Renal cortical epithelial cell (primary cell): ENCODE measurements at places on chromosomes 16 and 17. TPM values are rescaled to one million over a fixed set of nuclear protein-coding genes. Genes with fewer than 3 reads are reported as not detected.

The SDR42E2 gene
- total RNA-seq: not detected in 2 replicates

The PRRT2 gene
- total RNA-seq: 0.25 and 0.35 TPM in 2 replicates

The TMIGD1 gene
- total RNA-seq: not detected in 2 replicates

The TBC1D3 gene
- total RNA-seq: not detected in 2 replicates

The KCNH4 gene
- not detected in 2 replicates for total RNA-seq

The CD19 gene
- not detected in 2 replicates for total RNA-seq
